ENCODE measurements at places on chromosomes 13 and 19. TPM values are rescaled to one million over a fixed set of nuclear protein-coding genes. Genes with fewer than 3 reads are reported as not detected.

GRCh38 chr13:109273326-109273751 lies 513.0 kb downstream of the IRS2 start:
- no peak for DNase-seq

- peak; percentile 54 for DNase-seq
These were observed 7.2 kb downstream of the GAS6 start for GRCh38 chr13:113856716-113857065.

- no peak for DNase-seq
These were observed 220.3 kb downstream of the KLF12 start for GRCh38 chr13:73913751-73914518.

GRCh38 chr19:23394511-23394910 lies 760 bp downstream of the ZNF91 start:
- peak; percentile 40 for DNase-seq

DNA sequence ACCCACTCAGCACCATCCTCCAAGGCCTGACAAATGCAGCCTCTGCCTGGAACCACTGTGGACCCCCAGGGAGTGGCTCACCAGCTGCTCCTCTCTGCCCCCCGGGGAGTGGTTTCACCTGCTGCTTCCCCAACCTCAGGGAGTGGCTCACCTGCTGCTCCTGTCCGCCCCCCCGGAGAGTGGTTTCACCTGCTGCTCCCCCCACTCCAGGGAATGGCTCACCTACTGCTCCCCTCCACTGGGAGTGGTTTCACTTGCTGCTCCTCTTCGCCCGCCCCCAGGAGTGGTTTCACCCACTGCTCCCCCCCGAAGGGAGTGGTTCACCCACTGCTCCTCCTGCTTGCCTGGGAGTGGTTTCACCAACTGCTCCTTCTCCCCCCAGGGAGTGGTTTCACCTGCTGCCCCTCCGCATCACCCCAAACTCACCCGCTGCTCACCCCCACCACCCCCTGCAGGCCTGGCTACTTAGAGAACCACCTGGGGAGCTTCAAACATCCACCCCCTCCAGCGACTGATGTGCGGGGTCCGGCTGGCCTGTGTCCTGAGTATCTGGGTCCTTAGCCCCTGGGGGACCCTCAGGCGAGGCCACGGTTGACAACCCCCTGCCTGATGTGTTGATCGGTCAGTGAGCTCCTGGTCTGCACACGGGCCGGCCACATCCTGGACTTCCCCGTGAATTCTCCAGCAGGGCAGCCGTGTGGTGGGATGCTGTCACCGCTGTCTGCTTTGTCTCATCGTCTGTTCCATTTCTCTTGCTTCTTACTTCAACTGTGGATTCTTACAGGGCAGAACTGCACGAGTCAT lies 14.6 kb upstream of the TMEM255B start:
- DNase-seq, result no peak

TNNI3 gene
- total RNA-seq, result not detected

ZNF564 gene
- 13.9 TPM for total RNA-seq

CIRBP gene
- total RNA-seq, result 382 TPM

Measured in mucosa of gallbladder (tissue), 1 donor.